ENCODE measurements at places on chromosomes 6 and 20. TPM values are rescaled to one million over a fixed set of nuclear protein-coding genes. Genes with fewer than 3 reads are reported as not detected.

- H3K27me3 ChIP-seq: no peaks in the 10 kb centered on the region
- H3K4me3 ChIP-seq: no peak overlapping the region
- no peak overlapping the region for H3K27ac ChIP-seq
- H3K36me3 ChIP-seq: no peaks in the 10 kb centered on the region
These were observed 75.8 kb downstream of the BCKDHB start for GRCh38 chr6:80182308-80182707.

DNA sequence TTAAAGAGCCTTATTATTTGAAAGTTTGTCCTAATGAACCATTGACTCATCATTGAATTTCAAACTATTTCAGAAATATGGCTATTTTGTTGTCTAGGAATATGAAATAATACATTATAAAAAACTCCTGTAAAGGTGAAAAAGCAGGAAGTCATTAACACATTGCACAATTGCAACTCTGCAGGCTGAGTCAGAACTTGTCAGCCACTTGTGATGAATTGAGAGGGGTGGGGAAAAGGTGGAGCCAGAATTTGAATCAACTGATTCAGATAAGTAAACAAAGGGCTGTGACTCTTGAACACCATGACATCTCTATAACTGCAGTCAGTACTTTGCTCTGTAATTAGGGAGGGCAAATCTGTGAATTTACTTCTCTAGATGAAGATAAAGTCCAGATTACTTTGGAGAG is 6.0 kb downstream of the C6orf141 start:
- no peak for DNase-seq
- no peak overlapping the region for H3K4me3 ChIP-seq
- H3K27me3 ChIP-seq: no peaks in the 10 kb centered on the region
- no peaks in the 10 kb centered on the region for H3K36me3 ChIP-seq
- no peak overlapping the region for H3K27ac ChIP-seq
- H3K4me1 ChIP-seq: no peaks in the 10 kb centered on the region

GRCh38 chr20:38355161-38356012 is 9.1 kb downstream of the LBP start:
- no peaks in the 10 kb centered on the region for H3K27me3 ChIP-seq
- no peaks in the 10 kb centered on the region for H3K36me3 ChIP-seq

DNA sequence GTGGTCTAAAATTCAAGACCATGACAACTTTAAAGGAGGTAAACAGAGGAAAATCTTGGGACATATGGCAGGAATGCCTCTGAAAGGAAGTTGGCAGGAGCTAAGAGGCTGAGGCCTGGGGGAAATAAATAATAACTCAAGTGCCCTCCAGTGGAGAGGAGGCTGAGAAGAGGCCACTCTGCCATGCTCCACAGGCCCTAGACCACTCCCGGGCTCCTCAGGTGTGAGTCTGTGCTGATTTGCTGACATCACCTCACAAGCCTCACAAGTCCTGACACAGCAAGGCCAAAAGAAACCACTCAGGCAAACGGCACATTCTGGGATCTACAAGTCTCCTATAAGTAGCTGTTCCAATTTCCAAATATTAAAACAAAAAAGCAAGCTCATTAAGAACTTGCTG is 91.0 kb upstream of the RIPOR2 start:
- no peak for DNase-seq
- no peak overlapping the region for H3K4me3 ChIP-seq
- H3K27ac ChIP-seq: no peak overlapping the region

DNA sequence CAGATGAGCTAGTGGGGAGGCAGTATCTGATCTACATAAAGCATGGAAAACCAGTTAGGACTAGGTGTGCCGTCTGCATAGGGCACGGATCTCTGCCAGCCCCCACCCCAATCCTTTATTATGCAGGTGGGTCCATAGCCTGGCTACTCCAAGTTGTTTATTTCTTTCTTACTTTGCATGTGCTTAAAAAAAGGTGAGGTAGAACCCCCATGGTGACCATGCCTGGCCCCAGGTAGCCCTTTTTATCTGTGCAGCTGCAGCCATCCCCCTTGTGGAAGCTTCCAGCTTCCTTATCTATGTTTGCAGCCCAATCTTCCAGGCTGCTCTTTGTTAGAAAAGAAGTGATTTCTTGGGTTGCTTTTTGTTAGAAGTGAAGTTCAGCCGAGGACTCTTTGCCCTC is 9.0 kb upstream of the TREM2 start:
- no peak overlapping the region for H3K27ac ChIP-seq
- no peaks in the 10 kb centered on the region for H3K27me3 ChIP-seq
- H3K4me1 ChIP-seq: no peaks in the 10 kb centered on the region
- DNase-seq: no peak

DNA sequence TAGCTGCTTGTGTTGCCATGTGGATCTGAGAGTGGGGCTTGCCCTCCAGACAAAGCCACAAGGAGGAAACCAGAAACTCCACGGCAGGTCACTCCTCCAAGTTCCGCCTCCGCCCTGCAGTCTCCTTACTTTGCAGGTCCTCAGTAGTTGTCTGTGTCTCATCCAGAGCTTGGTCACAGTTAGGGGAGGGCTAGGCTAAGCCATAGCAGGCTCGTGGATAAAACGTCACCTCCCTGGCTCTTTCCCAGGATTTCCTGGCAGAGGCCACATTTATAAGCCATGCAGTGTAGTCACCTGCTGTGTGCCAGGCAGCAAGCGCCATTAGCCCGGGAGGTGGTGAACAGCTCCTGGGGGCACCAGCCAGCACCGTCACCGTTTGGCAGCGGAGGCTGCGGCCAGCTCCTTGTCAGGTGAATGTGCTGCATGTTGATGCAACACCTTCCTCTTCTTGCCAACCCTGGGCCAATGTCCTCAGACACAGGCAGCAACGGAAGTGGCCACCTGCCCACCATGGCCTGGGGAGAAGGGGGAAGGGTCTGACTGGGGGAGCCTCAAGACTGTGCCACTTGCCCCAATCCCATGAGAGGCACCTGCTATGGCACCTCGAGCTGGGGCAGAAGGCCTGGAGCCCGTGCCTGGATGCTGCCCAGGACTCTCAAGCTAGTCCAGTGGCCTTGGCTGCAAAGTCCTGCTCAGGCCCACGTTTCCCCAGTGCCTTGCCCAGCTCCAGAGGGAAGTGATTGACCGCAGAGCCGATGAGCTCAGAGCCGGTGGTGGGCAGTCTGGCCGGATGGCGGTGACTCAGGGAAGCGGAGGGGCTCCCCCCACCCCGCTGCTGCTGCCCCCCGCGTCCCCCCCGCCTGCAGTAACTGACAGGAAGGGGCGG is 39.0 kb upstream of the SLCO4A1 start:
- H3K36me3 ChIP-seq: no peaks in the 10 kb centered on the region
- no peaks in the 10 kb centered on the region for H3K27me3 ChIP-seq
- H3K4me3 ChIP-seq: no peak overlapping the region
- DNase-seq: no peak
- peak overlapping the region; percentile 71 for H3K27ac ChIP-seq
- H3K4me1 ChIP-seq: no peaks in the 10 kb centered on the region

GRCh38 chr20:50245498-50246366 is 55.1 kb downstream of the CEBPB start:
- H3K4me3 ChIP-seq: no peak overlapping the region
- no peaks in the 10 kb centered on the region for H3K36me3 ChIP-seq
- DNase-seq: no peak
- H3K27me3 ChIP-seq: no peaks in the 10 kb centered on the region

- no peaks in the 10 kb centered on the region for H3K4me1 ChIP-seq
- H3K36me3 ChIP-seq: no peaks in the 10 kb centered on the region
- DNase-seq: no peak
- H3K27ac ChIP-seq: no peak overlapping the region
These were observed 417.3 kb upstream of the ARID1B start for GRCh38 chr6:156359912-156360311.

- no peaks in the 10 kb centered on the region for H3K36me3 ChIP-seq
- H3K4me3 ChIP-seq: no peak overlapping the region
- no peaks in the 10 kb centered on the region for H3K27me3 ChIP-seq
- H3K27ac ChIP-seq: no peak overlapping the region
These were observed 24.8 kb upstream of the DYNLRB1 start for GRCh38 chr20:34491226-34491931.

DNA sequence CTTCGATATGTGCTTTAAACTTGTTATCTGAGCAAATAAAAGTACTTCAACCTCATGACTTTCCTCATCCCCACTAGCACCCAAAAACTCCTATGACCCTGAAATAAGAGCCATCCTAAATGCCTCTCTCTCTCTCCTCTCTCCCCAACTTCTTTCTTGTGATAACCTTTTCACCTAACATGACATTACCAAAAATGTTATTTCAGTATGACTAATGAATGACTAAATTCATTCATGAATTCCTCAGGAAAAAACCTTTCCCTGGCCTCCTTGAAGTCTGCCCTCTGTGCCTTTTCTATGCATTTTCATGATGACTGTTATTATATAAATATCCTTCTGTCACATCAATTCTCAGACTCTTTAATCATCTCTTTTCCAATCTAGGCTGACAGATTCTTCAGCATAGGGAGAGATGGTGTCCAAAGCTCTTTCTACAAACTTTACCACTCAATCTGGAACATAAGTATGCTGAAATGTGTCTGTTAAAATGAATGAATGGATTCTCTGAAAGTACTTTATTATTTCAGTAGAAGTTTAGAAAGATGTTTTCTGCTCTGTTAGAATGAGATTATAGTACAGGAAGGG is 114.3 kb upstream of the GGTLC1 start:
- H3K27ac ChIP-seq: no peak overlapping the region
- no peak for DNase-seq
- no peaks in the 10 kb centered on the region for H3K4me1 ChIP-seq

DNA sequence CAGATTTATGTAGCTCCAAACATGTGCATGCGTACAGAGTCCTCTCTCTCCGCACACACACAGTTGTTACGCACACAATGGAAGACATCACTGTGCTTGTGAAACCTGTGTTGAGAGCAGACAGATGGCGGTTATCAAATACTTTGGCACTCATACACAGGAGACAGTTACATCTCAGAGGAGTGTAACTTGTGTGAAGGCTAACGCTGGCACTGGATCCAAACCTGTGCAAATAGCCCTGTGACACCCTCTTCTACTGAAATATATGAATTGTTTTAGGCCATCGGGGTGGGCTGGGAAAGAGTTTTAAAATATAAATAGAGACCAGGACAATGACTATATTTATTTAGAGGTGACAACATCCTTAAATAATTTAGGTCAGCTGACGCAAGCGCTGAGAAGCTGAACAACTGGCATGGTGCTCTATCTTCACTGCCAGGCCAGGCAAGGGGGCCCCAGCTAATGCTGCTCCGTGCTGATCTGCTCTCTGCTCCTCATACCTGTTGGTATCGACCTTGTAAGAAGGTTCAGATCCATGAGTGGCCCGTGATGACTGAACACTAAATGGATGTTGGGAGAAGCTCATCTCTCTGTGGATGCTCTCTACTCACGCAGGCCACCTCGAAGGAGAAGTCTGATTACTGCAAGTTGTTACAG is 69.4 kb downstream of the FOXC1 start:
- H3K27me3 ChIP-seq: no peaks in the 10 kb centered on the region
- no peak overlapping the region for H3K4me3 ChIP-seq
- no peak overlapping the region for H3K27ac ChIP-seq
- DNase-seq: no peak
- no peaks in the 10 kb centered on the region for H3K36me3 ChIP-seq
- no peaks in the 10 kb centered on the region for H3K4me1 ChIP-seq

DNA sequence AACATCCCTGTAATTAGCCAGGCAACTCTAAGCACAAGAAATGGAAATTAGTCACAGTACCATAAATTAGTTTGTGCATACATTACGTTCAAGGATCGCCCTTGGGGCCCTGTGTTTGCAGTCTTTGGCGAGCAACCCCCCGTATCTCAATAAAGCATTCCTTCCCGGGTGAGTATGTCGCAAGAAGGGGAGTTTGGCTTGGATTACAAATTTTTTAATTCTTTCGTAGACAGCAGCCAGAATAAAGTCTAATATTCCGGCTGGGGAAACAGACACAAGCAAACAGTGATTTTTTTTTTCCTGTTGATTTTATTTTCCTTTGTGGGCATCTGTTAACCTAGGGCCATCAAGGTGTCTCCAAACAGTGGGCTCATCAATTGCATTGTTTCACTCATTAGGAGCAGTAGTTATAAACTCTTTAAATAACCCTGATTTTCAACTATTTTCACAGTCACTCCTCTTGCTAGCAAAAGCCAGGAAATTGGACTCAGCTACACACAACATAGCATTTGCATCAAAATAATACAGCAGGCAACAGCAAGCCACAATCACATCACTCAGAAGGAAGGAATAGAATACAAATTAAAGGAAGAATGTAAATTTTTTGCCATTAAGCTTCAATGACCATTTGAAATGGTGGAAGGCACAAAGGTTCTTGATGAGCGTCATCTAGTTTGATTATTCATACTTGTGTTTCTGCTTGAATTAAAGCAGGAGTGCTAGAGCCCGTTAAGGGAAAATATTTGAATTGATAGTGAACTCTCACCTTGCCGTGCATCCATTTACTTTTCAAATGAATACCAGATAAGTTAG is 85.3 kb downstream of the LINC00237 start:
- no peak overlapping the region for H3K4me3 ChIP-seq
- no peak for DNase-seq
- H3K36me3 ChIP-seq: no peaks in the 10 kb centered on the region
- no peaks in the 10 kb centered on the region for H3K4me1 ChIP-seq

DNA sequence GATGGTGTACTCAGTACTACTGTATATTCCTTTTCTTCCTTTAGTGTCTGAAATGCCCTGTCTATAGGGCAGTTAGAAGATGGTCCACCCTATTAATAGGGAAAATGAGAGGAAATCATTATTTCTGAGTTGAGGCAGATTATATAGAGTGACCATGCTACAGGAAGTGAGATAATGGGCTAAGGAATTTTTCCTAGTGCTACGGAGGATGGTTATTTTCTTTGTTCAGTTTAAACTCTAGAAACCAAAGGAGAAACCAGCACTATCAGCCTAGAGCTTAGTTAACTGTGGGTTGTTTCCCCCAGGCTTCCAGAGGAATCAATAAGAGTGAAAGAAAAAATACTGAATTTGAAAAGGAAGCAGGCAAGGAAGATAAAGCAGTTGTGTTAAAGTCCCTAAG is 474 bp downstream of the TSBP1 start:
- H3K27ac ChIP-seq: no peak overlapping the region
- no peak overlapping the region for H3K4me3 ChIP-seq
- no peaks in the 10 kb centered on the region for H3K36me3 ChIP-seq
- H3K4me1 ChIP-seq: no peaks in the 10 kb centered on the region

GRCh38 chr20:20561841-20562240 is 150.6 kb downstream of the RALGAPA2 start:
- no peaks in the 10 kb centered on the region for H3K36me3 ChIP-seq
- H3K27ac ChIP-seq: no peak overlapping the region
- DNase-seq: no peak
- no peaks in the 10 kb centered on the region for H3K27me3 ChIP-seq
- H3K4me1 ChIP-seq: peaks cover 3% of the 10 kb centered on the region

KHDRBS2 gene
- 3.1 TPM for total RNA-seq

SIM1 gene
- not detected for total RNA-seq

OVOL2 gene
- 30.6 TPM for total RNA-seq

SNAI1 gene
- total RNA-seq: 0.53 TPM

PHACTR3 gene
- total RNA-seq: 31.5 TPM

CDH26 gene
- 9.8 TPM for total RNA-seq

GSTA1 gene
- total RNA-seq: 702 TPM
